ENCODE measurements at places on chromosomes 12 and 14. TPM values are rescaled to one million over a fixed set of nuclear protein-coding genes. Genes with fewer than 3 reads are reported as not detected.

- H3K27me3 ChIP-seq: no peaks in the 10 kb centered on the region
- no peaks in the 10 kb centered on the region for H3K36me3 ChIP-seq
- no peak overlapping the region for H3K4me3 ChIP-seq
- no peaks in the 10 kb centered on the region for H3K4me1 ChIP-seq
Measured at GRCh38 chr12:82708061-82708879, 21.6 kb downstream of the TMTC2 start.

- no peak overlapping the region for H3K4me3 ChIP-seq
- DNase-seq: no peak
- H3K4me1 ChIP-seq: no peaks in the 10 kb centered on the region
- no peaks in the 10 kb centered on the region for H3K36me3 ChIP-seq
- no peak overlapping the region for H3K27ac ChIP-seq
Measured at GRCh38 chr14:44777584-44777983, 184.2 kb downstream of the KLHL28 start.

GRCh38 chr12:76713130-76713529, 50.8 kb upstream of the ZDHHC17 start:
- no peaks in the 10 kb centered on the region for H3K36me3 ChIP-seq
- DNase-seq: no peak
- no peaks in the 10 kb centered on the region for H3K4me1 ChIP-seq
- H3K27me3 ChIP-seq: no peaks in the 10 kb centered on the region
- no peak overlapping the region for H3K4me3 ChIP-seq

GRCh38 chr12:131134523-131135310, 181.0 kb downstream of the ADGRD1 start:
- H3K27ac ChIP-seq: no peak overlapping the region
- DNase-seq: peak; percentile 46
- H3K4me3 ChIP-seq: no peak overlapping the region
- peaks cover 19% of the 10 kb centered on the region for H3K27me3 ChIP-seq
- H3K36me3 ChIP-seq: no peaks in the 10 kb centered on the region

GRCh38 chr12:71935594-71935993, 3.1 kb upstream of the TPH2 start:
- no peaks in the 10 kb centered on the region for H3K27me3 ChIP-seq
- no peaks in the 10 kb centered on the region for H3K36me3 ChIP-seq
- no peaks in the 10 kb centered on the region for H3K4me1 ChIP-seq
- no peak for DNase-seq
- H3K27ac ChIP-seq: no peak overlapping the region

PZP gene
- 0.83 TPM for total RNA-seq

TMEM253 gene
- 1.5 TPM for total RNA-seq

PLEK2 gene
- 0.98 TPM for total RNA-seq

PPFIBP1 gene
- total RNA-seq: 182 TPM

All from spleen (tissue), 13 donors.